ENCODE measurements at places on chromosomes 11 and 22.

DNA sequence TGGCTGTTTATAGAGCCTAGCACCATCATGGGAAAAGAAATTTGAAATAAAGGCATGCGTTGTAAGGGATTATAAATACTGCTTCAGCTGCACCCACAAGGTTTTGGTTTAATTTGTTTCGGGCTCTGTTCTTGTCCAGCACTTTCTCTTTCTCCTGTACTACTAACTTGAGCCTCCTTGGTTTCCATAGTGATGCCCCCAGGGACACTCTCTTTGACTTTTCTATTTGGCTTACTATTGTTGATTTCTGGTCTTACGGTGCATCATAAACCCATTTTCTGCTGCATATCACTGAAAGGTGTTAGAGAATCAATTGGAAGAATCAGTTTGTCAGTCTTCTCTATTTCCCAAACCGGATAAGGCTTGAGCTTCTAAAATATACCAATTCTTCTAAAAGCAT, 1674.3 kb upstream of the RAG2 start:
- DNase-seq, result no peak

DNA sequence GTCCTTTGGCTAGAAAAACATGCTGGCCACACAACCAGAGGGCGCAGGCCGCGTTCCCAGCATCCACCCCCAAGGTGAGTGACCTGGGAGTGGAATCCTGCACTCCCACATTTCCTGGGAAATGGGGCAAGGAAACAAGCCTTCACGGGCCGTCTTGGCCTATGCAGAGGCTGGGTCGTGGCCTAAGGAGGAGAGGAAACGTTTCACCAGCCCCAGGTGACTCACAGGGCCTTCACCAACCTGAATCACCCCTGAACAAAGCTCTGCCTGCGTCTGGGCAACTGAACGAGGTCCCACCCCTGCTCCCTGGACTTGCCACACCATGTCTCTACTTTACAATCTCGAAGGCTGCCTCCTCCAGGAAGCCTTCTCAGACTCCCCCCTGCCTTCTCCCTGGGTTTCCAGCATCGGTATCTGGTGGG, 13.2 kb downstream of the MYH9 start:
- no peak for DNase-seq

GRCh38 chr11:119625206-119625978, 103.6 kb downstream of the NECTIN1 start:
- DNase-seq, result no peak

- DNase-seq, result no peak
Measured at GRCh38 chr22:26712158-26712557, 54.8 kb downstream of the MIAT start.

- DNase-seq, result no peak
Measured at GRCh38 chr22:42343121-42343454, 72.6 kb upstream of the TCF20 start.

DNA sequence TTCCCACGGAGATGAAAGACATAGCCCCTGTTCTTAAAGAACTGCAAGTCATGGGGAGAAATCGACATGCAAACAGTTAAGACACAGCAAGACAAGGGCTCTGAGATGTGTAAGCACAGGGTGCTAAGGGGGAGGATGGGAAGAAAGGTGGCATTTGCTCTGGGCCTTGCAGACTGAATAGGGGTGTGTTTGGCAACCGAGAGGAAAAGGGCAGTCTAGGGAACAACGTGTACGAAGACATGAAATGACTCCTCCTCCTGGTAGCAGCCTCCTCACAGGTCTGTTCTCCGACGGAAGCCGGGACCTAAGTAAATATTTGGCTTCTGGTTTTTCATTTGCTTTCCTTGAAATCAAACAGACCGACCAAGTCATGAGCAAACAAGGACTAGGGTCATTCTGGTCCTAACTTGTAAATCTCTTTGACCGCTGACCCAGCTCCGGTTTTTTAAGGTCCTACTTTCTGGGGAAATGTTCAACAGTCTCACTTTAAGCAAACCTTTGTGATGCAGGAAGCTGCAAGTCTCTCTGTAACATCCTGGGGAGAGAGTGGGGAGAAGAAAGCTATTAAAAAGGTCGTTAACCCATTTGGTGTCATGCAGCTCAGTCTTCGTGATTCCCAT, 19.7 kb downstream of the NNMT start:
- no peak for DNase-seq

GRCh38 chr11:13286279-13286821, 8.8 kb downstream of the BMAL1 start:
- no peak for DNase-seq

- no peak for DNase-seq
Measured at GRCh38 chr11:32884770-32885384, 7.7 kb upstream of the QSER1 start.

- DNase-seq, result peak; percentile 30
Measured at GRCh38 chr22:24205438-24206195, 24.3 kb downstream of the SUSD2 start.

DNA sequence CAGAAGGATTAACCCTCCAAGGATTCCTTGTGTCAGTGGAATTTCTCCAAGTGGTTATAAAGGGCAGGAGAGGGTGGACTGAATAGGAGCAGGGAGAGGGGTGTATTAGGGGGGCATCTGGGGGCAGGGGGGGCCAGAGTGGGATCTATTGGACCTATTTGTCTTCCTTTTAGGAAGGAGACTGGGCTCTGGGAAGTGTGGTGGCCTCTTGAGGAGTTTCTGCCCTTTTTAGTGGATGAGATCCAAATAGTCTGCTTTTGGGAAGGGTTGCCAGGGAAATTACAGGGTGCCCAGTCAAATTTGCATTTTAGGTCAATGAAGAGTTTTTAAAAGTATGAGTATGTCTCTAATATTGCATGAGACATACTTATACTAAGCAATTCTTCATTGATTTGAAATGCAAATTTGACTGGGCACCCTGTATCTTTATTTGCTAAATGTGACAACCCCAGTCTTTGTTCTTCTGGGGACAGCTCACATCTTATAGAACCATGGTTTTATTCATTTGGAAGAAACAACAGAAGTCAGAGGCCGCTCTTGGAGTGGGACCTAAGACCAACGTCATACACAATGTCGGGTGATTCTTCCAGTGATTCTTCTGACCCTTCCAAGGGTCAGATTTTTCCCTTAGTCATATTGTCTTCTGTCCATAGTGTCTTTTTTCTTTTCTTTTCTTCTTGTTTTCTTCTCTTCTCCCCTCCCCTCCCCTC, 429 bp upstream of the SLC22A6 start:
- DNase-seq, result no peak

DNA sequence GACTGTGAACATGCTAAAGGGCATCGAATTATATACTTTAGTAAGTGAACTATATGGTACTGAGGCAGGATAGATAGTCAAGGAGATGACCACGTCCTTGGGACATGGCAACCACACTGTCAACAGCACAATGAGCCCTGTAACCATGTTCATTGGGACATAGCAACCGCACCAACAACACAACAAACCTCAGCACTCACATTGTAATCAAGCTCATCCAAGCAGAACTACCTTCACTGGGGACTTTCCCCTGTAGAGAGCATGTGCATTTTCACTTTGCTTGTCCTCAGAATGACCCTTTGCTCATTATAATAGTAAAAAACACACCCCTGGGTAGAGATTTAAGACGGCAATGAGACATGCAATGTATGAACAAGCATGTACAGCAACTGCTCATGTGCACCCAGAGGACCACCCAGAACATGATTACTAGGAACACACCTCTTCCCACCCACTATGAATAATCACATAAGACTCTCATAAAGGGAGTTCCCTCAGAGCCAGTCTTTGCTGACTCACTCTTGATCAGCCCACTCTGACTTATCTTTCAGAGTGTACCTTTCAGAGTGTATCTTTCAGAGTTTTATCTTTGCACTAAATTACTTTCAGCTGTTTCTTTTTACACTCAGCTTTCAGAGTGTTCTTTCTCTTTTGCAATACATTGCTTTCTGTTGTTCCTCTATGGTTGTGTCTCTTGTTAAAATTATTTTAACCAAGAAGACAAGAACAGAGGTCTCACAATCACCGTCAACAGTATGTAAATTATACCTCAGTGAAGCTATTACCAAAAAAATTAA, 4.1 kb upstream of the PLAAT2 start:
- peak; percentile 25 for DNase-seq

- no peak for DNase-seq
Measured at GRCh38 chr22:49887702-49888101, 30.5 kb downstream of the ALG12 start.

DNA sequence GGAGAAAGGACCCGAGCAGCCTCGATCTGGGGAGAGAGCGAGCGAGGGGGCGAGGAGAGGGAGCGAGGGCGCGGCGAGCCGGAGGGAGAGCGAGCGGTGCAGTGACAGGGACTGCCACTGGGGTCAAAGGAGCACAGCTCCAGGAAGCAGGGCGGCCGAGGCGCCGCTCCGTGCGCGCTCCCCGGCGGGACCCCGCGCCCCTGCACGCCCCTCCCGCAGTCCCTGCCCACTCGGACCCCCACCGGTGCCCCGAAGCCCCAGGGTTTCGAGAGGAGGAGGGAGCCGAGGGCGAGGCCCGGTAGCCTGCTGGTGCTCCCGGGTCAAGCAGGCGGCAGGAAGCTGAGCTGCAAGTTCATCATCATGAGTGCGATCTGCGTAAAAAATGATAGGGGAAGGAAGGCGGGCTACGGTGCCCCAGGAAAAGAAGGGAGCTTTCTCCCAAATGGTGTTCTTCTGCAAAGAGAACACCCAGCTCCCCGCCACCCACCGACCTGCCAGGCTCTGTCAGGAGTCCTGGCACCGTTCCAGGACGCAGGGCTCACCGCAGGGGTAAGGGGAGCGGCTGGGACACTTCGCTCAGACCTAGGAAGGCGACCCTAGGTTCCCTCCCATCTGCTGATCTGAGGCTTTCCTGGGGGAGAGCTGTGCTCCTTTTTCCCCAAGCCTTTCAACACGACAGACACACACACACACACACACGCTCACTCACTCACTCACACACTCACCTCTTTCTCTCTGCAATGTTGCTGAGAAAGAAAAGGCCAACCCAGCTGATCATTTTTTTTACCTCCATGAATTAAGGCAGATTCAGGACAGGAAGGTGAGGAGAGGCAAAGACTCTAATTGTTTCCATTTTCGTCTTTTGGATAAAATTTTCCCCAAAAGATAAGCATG, at the start of gene MPPED2:
TSS of gene MPPED2 (minus strand) at position 103 of the 894 bp plus-strand sequence. CDS start 5,980 bp downstream, outside the sequence.
- DNase-seq, result peak; percentile 8

DNA sequence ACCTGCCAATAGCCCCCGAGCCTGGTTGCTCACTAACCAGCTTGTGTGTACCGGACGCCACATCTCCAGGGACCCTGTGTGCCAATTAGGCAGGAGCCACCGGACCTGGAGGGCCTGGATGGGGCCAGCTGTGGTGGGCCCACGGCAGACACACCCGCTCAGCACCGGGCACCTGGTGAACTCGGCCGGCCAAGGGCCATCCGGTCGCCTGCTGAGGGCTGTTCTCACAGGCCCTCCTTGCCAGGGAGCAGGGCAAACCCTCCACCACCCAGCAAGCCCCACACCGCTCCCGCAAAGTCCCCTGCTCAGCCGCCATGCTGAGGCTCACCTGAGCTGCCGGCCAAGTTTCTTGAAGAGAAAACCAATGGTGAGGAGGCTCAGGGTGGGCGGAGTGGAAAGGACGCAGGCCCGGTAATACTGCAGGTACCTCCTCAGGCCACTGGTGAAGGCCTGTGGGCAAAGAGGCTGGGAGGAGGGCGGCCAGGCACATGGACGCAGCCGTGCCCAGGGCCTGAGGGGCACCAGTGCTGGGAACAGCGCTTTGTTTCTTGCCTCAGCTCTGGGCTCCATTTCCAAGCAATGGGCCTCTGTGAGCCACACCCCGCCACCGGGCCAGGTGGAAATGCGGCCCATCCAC, 17.1 kb downstream of the TUBGCP6 start:
- DNase-seq, result no peak
